ENCODE measurements at places on chromosomes 11 and 22.

- no peak for DNase-seq
Observed at GRCh38 chr11:114017723-114018122, 41.8 kb upstream of the ZBTB16 start.

DNA sequence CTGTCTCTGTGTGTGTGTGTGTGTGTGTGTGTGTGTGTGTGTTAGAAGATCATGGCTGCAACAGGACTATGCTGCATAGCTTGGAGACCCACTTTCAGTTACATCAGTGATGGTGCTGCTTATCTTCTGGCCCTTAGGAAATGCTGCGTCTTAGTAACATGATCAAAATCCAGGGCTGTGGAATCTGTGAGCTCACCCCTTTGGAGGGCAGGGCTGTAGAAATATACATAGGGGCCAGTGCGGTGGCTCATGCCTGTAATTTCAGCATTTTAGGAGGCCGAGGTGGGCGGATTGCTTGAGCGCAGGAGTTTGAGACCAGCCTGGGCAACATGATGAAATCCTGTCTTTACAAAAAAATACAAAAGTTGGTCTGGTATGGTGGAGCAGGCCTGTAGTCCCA lies 151.5 kb upstream of the RASSF10 start:
- no peak for DNase-seq

GRCh38 chr11:47488674-47489394 lies 39.9 kb upstream of the RAPSN start:
- no peak for DNase-seq

DNA sequence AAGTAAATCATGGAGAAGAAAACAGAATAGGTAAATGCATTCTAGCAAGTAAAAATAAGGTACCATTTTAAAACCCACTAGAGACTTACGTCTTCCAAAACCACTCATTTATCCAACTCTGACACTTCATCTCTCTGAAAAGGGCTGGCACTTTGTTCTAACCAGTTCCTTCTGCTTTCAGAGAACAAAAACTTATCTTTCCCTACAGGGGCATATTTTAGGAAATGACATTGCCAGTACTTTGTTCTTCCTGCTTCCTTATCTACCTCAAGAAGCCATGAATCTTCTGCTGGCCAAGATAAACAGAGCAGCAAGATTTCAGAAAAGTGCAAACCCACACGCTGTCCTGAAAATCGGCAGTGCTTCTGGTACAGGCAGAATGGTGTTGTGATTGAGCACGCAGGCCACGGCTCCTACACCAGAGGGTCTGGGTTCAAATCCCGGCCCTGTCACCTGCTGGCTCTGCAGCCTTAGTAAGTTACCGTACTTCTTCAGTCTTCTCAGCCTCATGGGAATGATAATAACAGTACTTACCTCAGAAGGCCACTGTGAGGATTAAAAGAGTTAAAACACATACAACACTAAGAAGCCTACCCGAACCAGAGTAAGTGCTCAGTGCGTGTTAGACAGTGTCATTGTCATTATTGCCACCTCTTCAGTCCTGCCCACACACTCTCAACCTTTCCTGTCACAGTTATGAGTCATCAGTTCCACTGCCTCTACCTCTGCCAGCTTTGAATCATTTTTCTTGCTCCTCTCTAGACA lies 11.0 kb downstream of the MPZL3 start:
- DNase-seq: no peak

GRCh38 chr22:45731798-45732495 lies 60.3 kb downstream of the ATXN10 start:
- no peak for DNase-seq

DNA sequence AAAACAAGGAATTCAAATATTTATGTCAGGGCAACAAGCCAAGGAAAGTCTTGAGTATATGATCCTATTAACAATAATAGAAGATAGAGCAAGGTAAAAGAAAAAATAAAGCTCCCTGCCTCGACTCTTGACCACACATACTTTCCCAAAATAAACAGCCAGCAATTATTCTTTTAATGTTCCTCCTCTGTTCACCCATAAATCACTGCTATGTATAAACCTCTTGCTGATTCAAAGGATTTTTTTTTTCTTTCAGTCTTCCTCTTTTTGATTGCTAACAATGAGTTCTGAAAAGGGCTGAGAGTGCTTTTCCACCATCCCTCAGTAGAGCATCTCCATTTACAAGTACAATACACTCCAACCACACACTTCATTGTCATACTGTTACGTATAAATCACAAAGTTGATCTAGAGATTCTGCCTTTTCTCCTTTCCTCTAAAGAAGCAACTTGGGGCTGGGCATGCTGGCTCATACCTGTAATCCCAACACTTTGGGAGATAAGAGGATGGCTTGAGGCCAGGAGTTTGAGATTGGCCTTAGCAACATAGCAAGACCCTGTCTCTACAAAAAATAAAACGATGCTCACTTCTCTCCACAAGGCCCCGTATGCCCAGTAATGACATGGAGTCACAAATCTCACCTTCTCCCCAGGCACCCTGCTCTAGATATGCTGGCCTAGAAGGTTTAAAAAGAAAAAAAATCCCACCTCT lies 24.0 kb downstream of the RAB30 start:
- no peak for DNase-seq

DNA sequence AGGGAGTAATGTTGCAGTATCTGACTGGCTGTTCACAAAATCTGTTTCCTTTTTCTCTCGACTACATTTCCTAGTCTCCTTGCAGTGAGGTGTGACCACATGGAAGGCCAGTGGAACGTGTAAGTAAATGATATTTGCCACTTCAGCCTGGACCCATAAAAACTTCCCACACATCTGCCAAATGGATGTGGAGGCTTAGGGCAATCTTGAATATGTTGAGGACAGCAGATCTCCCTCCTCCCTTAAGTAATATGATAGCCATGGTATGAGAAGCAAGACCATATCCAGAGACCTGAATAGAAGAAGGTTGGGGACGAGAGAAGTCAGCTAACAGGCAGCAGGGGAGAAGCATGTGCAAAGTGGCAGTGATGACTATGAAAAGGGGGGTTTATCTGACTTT lies 33.0 kb upstream of the C11orf87 start:
- no peak for DNase-seq

DNA sequence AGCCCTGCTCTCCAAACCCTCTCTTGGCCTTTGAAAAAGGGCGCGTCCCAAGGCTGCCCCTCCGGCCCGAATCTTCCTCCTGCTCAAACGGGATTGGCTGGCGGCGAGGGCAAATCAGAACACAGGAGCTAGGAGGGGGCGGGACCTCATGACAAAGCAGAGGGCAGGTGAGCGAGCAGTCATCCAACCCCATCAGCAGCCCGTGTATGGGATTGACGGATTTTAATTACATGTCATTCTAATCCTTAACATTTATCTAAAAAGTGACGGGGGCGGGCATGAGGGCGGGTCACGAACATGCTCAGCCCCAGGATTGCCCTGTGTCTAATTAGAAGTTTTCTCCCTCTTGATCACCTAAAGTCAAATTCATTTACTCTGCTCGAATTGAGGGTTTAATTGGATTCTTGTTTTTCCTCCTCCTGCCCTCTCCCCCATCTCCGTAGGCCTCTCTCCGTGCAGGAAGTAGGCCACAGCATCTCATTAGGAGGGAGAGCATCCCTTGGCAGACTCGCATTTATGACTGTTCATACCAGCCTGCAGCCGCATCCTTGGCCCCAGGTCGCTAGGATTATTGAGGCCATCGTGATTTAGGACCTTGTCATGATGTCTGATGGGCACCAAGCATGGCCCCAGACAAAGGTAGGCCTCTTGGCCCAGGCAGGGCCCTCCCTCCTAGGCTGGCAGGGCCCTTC lies 147.1 kb downstream of the CHST1 start:
- DNase-seq: no peak

DNA sequence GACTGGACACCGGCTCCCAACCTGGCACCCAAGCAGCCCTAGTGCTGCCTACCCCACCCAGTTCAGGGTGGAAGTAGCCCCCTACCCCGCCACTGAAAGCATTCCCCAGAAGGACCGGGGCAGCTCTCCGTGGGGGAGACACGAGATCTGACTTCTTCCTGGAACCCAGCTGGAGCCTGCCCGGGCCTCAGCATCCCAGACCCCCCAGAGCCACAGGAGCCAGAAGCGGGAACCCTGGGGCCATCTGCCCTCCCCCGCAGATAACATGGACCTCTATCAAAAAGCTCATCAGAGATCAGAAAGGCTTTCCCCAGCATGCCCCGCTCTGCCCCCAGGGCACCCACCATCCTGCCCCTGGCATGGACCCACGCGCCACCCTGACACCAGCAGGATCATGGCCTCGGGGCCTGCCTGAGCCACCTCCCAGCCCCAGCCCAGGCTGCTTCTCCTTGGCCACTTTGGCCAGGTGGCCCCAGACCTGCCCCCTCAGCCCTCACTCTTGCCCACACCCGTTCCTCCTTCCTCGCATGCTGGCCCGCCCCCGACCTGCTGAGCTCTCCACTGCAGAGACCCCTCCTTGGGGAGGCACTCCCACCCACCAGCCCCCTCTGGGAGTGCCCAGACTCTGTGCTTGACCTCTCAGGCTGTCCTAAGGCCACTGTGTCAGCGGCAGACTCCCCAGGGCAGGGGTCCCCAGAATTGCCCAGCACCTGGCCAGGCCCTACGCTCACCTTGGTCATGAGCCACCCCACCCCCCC lies 17.1 kb downstream of the WNT7B start:
- no peak for DNase-seq

GRCh38 chr11:1299621-1300020 lies 9.8 kb downstream of the TOLLIP start:
- no peak for DNase-seq

DNA sequence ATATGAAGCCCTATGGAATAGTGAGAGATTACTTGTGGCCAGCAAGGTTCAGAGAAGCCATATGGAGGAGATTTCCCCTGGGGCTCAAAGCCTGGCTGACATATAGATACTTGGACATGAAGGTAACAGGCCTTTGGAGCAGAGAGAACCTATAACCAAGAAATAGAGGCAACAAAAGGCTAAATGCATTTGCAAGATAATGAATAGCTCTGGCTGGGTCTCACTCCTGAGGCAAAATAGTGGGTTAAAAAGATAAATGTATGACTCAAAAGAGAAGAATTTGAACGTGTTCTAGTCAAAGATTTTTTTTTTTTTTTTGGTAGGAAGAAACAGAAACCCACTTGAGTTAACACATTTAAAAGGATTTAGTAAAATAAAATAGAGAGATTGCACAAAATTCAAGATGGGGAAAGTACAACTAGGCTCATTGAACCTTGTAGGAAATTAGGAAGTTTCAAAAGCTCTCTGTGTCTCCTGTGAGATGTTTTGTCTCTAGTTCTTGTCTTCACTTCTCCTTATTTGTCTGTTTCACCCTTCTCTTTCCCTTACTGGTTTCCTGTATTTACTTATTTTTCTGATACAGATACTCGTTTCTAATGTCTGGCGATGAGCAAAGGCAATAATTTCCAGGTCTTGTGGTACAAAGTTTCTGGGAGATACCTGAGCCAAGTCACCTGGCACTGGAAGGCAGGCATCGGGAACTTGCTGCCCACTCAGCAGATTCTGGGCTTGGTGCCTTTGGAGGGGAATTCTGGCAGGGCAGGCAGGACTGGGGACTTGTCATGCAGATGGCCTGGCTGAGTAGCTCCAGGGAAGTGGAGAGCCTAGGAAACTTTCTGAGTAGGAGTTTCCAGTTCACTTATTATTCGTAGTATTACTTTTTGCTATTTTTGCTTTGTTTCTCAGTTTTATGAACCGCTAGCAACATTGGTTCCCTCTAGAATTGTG lies 49.2 kb upstream of the SESN3 start:
- DNase-seq: no peak

DNA sequence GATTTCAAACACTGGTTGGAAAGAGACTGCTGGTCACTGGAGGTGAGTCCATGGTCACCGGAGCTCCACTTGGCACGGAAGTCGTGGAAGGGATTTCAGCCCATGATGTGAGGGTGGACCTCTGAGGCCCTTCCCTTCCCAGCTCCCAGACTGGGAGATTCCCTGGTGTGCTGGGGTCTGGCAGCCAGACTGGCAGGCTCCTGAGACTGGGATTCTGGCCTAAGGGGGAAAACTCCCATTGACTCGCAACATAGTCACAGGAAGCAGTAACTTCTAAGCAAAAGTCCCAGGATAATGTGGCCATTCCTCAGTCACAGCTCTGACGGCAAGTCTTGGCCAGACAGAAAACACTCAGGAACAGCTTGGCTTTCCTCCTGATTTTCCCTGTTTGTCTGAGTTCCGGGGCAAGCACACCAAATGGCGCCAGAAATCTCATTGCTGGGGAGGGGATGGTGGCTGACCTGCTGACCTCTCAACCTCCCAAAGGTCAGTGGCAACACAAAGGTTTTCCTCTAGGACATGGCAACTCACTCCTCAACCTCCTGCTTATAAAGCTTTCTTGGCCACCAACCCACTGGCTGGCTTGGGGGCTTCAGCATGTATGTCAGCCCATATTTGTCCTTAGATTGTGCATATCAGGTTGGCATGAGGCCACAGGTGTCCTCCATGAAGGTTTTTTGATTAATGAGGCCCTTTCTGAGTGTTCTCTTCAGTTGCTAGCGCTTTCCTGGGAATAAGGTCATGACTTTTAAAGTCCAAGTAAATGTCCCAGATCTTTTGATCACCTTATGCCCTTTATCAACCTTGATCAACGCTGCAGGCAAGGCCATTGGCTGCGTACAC lies 99.5 kb downstream of the CCDC81 start:
- DNase-seq: no peak

GRCh38 chr11:35529971-35530495 lies 4.6 kb upstream of the PAMR1 start:
- DNase-seq: no peak

DNA sequence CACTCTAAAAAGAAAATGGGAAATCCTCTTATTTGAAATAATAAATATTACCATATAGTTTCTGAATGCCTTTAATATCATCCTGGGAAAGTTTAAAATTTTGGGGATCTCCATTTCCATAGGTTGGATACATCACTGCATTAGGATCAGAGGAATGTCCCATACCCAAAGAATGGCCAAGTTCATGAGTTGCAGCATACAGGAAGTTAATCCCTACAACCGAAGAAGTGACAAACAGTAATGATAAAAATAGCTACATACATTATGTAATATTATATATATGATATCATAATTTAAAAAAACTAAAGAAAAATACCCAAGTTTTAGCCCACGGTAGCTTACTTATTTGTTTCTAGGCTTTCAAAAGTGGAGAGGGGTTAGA lies 7.4 kb downstream of the MMP7 start:
- DNase-seq: no peak

DNA sequence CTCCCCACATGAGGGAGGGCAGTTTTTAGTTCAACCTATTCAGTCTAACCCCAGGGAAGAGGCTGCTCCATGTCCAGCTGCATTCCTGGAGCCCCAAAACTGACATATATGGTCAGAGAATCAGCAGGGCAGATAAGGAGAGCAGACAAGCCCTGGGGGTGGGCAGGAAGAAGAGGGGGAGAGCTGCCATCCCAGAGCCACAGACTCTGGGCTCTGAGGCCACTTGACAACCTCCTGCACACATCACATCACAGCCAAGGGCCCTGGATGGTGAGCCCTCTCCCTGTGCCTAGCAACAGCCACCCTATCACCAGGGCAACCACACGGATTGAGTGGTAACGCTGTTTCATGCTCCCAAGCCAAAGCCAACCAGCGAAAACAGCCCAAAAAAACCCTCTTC lies 3.1 kb downstream of the ARHGAP1 start:
- DNase-seq: no peak

Data from cortex of kidney (tissue), 1 donor.